ENCODE measurements at places on chromosomes 11 and 22.

DNA sequence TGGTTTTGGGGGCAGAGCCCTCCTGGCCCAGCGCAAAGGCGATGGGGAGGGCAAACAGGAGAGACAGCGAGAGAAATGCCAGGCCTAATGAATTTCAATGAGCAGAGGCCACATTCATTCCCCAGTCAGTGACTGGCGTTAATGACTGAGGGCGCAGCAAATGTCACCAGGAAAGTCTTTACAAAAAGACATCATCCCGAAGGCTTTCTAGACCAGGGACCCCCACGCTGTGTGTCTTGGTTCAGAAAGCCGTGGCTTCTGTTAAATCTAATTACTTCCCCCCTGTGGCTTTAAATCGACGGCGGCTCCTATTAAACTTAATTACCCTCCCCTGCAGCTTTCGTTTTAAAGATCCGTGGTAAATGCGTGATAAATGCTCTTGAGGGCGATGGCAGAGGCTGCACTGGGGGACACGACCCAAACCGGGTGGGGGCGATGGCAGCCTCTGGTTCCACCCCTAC, 1.6 kb upstream of the FGF19 start:
- no peak for DNase-seq

DNA sequence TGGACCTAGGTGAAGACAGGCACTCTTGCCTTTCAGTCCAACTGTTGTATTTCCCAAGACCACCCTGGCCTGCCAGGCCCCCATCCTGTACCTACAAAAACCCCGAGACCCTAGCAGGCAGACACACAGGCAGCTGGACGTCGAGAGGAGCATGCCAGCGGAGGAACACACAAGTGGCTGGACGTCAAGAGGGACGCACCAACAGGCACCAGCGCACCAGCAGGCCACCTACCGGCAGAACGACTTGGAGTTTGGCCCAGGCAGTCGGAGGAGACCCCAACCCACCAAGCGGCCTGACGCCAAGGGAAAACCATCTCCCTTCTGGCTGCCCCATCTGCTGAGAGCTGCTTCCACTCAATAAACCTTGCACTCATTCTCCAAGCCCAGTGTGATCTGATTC, 1883.4 kb upstream of the RAG2 start:
- no peak for DNase-seq

GRCh38 chr11:74739546-74740270, 8.5 kb upstream of the CHRDL2 start:
- peak; percentile 12 for DNase-seq

DNA sequence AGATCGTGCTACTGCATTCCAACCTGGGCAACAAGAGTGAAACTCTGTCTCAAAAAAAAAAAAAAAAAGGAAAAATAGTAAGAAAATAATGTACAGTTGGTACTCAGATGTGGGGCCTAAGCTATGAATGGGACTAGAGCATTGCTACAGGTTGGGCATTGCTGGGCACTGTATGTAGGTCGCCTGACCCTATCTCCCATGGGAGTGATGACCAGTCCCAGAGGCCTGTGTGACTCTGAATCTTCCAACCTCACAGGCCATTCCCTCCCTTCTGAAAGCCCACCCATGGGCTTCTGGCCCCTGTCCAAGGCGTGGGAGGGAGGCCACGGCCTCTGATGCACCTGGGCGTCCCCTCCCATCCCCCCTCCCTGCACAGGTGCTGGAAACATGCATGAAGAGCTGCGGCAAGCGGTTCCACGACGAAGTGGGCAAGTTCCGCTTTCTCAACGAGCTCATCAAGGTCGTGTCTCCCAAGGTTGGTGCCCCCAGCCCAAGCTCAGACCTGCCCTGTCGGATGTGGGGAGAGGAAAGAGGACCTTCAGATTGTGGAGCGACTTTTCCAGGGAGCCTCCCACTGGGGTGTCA, 9.5 kb downstream of the GGA1 start:
- DNase-seq = no peak

- DNase-seq = no peak
Measured at GRCh38 chr11:19769820-19770219, 57.2 kb downstream of the NAV2 start.

All from epithelial cell of prostate (primary cell).